ENCODE measurements at places on chromosomes 13 and 19. TPM values are rescaled to one million over a fixed set of nuclear protein-coding genes. Genes with fewer than 3 reads are reported as not detected.

ADAT3 gene
- 6.8 TPM for total RNA-seq

PEX11G gene
- total RNA-seq = 2.1 TPM

DNA sequence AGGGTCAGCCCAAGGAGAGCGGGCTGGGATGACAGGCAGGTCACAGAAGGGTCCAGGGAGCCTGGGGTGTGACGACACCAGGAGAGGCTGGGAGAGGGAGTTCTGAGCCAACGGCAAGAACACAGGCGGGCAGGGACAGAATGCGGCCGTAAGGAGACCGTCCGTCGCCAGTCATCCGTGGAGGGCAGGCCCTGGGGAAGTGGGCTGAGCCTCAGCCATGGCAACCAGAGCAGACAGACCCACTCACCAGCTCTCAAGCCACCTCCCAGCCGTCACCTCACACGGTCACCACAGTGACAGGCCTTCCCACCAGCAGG, 3.7 kb upstream of the TMEM86B start:
- H3K27me3 ChIP-seq = no peaks in the 10 kb centered on the region
- H3K4me1 ChIP-seq = no peaks in the 10 kb centered on the region
- H3K4me3 ChIP-seq = no peak overlapping the region
- DNase-seq = no peak
- H3K27ac ChIP-seq = no peak overlapping the region

BST2 gene
- total RNA-seq = 1.8 TPM

DNA sequence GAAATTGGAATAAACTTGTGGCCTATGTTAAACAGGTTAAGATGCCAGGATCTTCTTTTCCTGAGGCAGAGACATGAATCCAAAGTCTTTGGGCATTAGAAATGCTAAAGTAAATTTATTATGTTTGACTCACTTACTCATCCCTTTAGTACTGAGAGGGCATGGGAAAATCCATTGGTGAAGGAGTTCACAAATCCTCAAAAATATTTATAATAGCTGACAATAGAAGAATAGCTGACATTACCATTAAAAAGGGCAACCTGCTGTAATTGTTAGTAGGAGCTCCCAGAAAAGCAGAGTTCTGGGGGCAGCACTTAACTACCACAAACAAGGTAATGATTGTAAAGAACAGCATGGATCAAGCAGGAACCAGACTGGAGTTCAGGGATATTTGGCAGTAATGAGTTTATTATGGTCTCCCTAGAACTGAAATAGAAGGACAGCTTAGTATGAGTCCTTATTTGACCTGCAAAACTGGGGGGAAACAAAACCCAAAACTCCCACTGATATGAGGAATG, 285.8 kb upstream of the KLHL1 start:
- H3K27me3 ChIP-seq = no peaks in the 10 kb centered on the region
- H3K36me3 ChIP-seq = no peaks in the 10 kb centered on the region
- no peak overlapping the region for H3K27ac ChIP-seq
- DNase-seq = no peak

Measured in osteocyte (in vitro differentiated cells).